ENCODE measurements at places on chromosomes 1 and 21.

DNA sequence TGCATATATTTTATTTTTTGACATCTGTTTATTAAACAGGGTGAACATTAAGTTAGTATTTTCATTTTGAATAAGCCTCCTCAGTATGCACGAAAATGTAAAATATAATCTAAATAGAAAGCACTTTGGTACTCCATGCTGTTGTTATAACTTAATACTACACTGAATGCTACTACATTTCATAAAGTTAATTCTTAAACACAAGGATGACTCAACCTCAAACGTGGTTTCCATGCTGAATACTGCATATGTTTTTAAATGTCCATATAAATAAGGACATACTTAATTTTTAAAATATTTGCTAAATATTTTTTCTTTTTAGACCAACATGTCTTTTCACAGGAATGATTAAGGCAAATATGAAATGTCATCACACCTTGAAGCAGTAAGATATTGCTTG lies 83.9 kb downstream of the USP24 start:
- DNase-seq = no peak

DNA sequence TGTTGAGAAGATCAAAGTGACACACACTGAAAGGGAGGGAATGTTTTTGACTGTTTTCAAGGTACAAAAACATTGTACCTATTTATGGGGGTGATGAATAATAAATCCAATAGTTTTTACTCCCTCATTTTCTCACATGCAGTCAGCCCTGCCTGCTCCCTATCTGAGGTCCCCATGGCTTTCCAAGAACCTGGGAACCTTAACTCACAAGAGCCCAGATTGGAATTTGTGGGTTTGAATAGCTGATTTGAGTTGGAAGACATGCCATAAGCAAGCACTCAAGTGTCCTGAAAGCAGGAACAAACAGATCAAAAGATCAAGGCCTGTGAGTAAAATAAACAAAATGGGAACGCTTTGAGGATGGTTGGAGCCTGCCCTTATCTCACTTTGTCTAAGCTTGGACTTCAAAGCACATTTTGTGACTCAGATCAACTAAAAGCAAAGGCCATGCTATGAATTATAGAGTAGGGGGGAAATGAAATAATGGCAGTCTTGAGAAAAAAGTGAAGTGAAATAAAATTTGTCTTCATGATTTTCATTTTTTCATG lies 136.6 kb downstream of the LYPLAL1 start:
- DNase-seq = peak; percentile 81

DNA sequence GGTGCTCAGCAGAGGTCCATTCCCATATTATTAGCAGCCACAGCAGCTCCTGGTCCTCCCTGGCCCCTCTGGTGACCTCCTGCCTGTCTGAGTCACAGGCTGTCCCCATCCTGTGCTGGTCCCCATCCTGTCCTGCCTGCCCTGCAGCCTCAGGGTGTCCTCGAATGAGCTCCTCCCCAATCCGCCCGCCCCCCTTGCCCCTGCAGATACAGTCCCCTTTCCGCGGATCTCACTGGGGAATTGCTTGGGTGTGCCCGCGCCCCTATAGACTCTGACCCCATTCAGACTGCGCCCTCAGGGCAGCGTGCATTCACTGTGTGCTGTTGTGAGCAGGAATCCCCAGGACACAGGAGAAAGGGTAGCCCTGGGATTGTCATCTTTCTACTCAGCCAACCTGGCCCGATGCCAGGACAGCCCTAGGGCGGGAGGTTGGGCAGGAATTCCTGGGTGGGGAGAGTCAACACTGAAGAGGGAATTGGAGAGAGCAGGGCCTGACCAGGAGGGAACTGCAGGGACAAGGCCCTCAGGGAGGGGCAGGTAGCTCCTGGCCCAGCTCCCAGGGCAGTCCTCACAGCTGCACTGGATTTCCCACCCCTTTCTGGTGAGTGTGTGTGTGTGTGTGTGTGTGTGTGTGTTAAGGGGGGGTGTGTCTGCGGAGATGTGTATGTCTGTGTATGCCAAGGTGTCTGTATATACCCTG lies 1.1 kb upstream of the GUCA2A start:
- DNase-seq = peak; percentile 88

DNA sequence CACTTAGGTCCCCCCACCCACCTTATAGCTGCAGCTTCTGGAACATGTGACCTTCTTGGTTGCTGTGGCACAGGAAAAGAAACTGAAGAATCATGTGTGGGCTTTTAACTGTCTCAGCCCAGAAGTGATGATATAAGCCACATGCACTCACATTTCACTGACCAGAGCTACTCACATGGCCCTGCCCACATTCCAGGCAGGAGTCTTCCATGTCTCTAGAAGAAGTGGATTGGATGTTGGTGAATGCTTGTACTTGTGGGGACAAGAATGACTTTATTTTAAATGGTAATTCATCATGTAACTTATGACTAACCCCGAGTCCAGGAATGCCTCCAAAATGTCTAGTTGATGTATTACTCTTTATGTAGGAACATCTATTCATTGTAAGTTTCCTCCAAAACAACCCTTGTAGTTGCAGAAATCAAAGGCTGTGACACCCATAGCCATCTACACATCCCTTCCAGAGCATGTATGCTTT lies 15.8 kb upstream of the CAMK1G start:
- peak; percentile 59 for DNase-seq

DNA sequence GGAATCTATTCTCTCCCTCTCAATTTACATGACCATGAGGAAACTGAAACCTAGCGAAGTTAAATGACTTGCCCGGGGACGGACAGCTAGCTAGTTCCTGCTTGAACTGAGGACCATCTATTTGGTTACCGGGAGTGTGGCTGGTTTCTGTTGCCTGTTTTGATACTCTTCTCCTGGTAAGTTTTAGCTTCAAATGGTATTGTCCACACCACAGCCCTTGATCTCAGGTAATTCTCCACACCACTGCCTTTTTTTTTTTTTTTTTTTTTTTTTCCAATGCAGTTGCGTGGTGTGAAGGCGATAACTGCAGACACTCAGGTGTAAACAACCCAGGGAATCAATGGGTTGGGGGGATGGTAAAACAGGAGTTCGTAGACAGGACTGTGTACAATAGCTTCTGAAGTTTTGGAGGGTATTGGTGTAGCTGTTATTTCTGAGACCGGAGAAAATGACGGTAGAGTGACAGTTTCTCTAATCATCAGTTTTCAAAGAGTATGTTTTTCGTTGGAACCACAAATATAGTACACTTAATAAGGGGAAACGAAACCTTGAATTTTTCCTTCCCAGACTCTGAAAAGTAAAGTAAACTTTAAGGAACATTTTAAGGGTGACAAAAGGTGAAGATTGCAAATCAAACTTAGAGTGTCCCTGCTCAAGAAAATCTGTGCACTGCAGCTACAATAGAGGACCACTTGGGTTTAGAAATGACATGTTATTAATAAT lies 125.3 kb upstream of the CACYBP start:
- no peak for DNase-seq

All from astrocyte of the hippocampus (primary cell).